Activated CD8-positive, alpha-beta memory T cell treated with anti-CD3 and anti-CD28 coated beads for 4 hours (primary cell): ENCODE measurements at places on chromosomes 12 and 14.
A peak's percentile ranks its signal among the peaks of the same experiment; 100 is the strongest.

GRCh38 chr14:23142826-23143225, 23.8 kb upstream of the CEBPE start:
- DNase-seq, result no peak

DNA sequence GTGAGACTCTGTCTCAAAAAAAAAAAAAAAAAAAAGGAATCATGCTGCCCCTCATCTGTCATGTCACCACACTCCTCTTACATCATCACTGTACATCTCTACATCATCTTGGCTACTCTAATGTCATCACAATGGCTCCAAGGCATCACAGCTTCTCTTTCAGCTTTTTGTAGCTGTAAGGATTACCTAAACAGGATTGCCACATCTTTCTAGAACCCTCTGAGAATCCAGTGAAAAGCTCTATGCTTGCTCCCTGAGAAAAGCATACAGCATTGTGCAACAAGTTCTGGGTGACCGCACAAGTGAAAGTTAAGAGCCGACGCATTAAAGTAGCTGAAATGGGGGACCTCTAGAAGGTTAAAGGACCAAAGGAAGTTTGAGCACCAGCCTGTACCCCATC, 272.5 kb downstream of the C12orf50 start:
- DNase-seq, result no peak

- DNase-seq, result no peak
Measured at GRCh38 chr12:538731-539539, 79.2 kb downstream of the B4GALNT3 start.

DNA sequence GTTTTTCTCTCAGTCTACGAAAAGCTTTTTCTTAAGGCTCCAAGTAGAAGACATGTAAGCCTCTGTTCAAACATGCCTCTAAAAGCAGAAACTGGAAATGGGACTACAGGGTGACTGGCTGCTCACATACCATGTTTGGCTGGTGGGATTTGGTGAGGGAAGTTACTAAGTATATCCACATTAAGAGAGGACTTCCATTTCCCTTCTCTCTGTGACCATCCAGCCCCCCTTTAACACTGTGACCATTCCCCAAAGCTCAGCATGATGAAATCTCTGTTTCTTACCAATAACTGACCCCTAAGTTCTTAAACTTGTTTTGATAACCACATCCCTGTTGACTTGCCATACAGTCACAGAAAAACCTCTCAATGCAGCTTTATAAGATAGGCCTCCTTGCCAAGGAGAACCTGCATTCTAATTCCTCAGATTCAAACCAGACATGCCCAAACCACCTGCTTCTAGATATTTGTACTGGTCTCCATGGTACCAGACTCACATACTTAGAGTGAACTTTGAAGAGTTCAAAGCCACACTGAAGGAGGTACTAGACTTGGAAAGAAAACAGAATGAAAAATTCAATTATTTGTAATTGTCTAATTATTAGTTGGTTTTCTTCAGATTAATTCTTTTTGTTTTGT, 102.2 kb downstream of the VEZT start:
- no peak for DNase-seq

- DNase-seq, result no peak
Measured at GRCh38 chr12:89038831-89039512, 313.3 kb downstream of the DUSP6 start.

DNA sequence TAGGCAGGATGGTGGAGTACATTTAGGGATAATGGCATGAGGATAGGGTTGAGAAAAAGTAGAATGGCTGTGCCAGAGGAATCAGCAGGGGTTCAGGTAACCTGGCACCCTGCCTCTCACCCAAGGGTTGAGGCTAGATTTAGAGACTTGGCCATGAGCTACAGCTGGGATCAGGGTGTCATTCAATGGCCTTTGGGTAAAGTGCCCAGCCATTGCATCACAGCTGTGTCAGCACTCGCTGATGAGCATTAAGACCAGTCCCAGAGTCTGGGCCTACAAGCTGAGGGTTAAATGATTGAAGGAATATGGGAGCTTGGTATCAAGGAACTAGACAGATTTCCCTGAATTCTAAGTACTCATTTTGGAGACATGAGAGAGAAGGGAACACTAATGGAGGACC, 113.9 kb downstream of the PRIMA1 start:
- no peak for DNase-seq

- peak; percentile 59 for DNase-seq
Measured at GRCh38 chr14:59576332-59577294, at the start of gene CCDC175. CCDC175 (minus strand) TSS chr14:59576812; CDS start chr14:59576775, 37 bp downstream.

GRCh38 chr14:98415766-98416165, 856.2 kb downstream of the BCL11B start:
- DNase-seq, result no peak

GRCh38 chr12:57171668-57172067, 24.2 kb upstream of the LRP1-AS start:
- DNase-seq, result no peak

- DNase-seq, result no peak
Measured at GRCh38 chr12:106418970-106419369, 61.4 kb downstream of the POLR3B start.

GRCh38 chr12:109899783-109900751, at the start of gene TCHP:
TCHP (plus strand) TSS chr12:109900274; CDS start chr12:109903027, 2,753 bp downstream.
- DNase-seq, result peak; percentile 53

DNA sequence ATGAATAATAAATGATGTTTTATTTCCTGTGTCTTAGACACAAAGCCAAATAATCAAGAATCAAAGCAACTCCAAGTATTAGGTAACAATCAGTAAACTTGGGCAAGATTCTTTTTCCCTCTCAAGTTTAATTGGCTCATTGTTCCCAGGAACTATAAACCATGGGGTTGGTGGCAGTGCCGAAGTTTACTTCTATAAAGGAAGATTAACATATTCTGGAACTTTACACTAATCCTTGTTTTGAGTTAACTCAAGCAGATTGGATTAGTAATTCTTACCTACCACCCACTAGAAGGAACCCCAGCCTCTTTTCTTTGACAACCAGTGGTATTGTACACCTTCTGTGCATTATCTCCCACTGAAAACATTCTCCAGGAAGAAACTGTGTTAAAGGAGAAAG, 197.1 kb downstream of the EXOC5 start:
- no peak for DNase-seq

- no peak for DNase-seq
Measured at GRCh38 chr14:65471038-65471878, 58.7 kb downstream of the FUT8 start.

- DNase-seq, result no peak
Measured at GRCh38 chr12:67981287-67982162, 7.7 kb upstream of the IFNG-AS1 start.

GRCh38 chr14:76123426-76124225, 28.1 kb upstream of the GPATCH2L start:
- no peak for DNase-seq

DNA sequence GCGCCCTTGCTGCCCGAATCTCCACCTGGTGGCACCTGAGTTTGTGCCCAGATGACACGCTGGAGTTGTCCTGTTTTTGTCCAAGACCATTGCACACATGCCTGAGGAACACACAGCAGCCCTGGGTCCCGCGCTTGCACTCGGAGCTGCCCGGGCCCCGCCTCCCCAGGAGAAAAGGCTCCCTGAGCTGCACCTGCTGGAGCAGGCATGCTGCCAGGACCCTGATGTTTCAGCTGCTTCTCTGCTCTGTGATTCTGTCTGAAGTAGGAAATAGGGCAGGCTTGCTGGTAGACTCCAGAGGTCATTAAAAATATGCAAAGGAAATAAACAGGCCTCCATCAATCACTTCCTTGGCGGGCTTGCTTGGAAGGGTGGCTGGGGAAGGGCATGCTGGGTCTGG, 271.6 kb downstream of the CACNA1C start:
- no peak for DNase-seq

GRCh38 chr12:52277486-52278245, 3.2 kb downstream of the KRT86 start:
- no peak for DNase-seq

- no peak for DNase-seq
Measured at GRCh38 chr12:19191563-19191962, 62.0 kb downstream of the PLEKHA5 start.

DNA sequence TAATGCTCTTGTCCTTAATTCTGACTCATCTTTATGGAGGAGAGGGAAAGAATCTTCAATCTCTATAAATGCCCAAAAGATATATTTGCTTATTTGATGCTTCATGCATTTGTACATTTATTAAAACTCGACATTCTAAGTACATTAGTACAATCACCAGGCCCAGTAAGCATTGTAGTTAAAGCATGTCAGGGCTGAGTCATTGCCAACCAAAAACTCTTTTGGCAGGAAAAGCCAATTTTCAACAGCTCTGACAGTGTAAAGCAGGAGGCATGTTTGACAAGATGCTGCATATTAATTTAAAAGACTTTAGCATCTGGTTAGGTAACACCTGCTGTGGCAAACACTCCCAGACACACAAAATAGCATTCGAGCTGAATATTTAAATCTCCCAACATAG, 290.9 kb downstream of the PPFIA2 start:
- DNase-seq, result no peak

GRCh38 chr12:87804386-87804785, 224.8 kb downstream of the C12orf50 start:
- DNase-seq, result no peak

DNA sequence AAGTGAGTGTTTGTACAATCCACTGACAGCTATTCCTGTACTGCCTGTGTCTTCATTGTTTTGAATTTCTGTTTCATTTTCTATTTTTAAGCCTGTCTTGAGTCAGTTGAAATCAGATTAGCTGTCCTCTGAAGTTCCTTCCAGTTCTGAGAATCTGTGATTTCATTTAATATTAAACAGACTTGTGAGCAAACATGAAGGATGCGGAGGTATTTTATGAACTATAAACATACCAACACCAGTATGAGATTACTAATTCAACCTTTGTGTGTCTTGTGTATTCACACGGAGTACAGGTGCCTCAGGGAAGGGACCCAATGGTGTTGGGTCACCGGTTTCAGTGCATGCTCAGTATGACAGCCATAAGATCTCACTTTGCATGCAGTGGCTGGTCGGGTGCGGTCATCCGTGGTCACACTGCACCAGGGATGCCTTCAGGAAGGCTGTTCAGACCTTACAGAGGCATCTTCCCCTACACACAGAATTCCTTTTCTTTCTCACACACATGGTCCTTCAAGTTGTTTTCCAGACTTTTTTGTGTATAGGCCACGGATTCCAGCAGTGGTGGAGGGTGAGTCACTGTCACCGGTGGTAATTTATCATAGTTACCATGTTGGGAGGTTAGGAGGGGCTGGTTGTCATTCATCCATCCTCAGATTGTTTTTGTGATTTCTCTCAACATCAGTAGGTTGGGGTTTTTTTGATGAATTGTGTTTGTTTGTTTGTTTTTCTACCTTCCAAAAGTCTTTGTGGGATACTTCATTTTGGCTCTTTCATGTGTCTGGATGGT, 103.0 kb upstream of the SFSWAP start:
- DNase-seq, result no peak

DNA sequence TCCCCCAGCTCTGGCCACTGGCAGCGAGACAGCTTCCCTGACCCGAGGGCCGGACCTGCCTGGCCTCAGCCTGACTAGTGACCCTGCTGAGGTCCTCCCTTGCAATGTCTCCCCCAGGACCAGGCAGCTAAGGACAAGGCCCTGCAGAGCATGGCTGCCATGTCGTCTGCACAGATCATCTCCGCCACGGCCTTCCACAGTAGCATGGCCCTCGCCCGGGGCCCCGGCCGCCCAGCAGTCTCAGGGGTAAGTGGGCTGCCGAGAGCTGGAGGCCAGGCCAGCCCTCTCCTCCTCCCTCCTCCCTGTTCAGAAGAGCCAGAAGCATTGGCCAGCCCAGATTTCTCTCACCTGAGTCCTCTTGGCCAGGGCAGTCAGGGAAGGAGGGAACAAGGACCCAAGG, 58.1 kb downstream of the TEAD4 start:
- DNase-seq, result no peak

- DNase-seq, result no peak
Measured at GRCh38 chr12:131755305-131756113, 44.6 kb downstream of the SFSWAP start.

DNA sequence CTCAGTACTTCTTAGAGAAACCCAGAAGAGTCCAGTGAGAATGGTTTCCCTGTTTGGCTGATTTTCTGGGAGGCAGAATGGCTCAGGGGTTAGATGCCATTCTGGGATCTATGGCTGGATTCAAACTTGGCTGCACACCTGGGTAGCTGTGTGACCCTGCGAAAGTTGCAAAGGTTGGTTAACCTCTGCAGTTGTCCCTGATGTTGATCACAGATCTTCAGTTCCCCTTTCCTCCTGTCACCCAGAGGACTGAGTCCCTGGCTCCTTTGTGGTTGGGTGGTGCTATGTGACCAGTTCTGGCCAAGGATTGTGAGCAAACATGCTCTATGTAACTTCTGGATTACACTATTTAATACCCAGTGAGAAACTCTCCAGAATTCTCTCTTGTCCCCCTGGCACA, 418.0 kb downstream of the RGS6 start:
- DNase-seq, result no peak

DNA sequence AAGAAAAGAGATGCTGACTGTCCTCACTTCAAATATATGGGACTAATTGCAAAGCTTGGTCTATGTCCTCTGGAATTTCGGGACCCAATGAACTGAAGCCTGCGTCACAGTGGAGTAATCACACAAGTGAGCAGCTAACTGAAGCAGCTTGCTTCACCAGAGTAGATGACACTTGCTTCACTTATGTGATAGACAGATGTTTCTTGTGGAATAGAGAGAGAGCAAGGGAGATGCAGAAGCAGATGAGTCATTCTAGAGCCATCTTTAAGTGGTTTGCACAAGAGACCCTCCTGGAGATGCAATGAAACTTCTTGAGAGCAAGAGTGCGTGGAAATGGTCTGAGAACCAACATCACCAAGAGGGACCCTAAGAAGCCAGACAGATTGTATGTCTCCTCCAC, 1537.1 kb upstream of the FLRT2 start:
- no peak for DNase-seq

GRCh38 chr12:50195832-50196231, 28.7 kb upstream of the CERS5 start:
- DNase-seq, result no peak

DNA sequence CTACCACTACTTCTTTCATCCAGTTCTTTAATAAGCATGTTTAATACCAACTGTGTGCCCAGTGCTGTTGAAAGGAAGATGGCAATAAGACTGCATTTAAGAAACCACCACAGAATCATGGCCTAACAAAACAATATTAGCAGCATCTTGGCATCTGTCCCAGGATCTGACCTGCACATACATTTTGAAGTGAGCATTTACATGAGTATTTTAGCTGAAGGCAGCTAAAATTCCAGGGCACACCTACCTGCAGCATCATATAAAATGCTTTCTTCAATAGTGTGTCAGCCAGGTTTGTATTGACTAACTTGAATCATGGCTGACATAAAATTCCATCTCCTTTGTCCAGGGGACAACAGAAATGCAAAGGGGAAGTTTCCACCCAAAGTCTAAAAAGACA, 65.0 kb upstream of the ARHGAP5 start:
- no peak for DNase-seq

GRCh38 chr12:4276524-4277204, 3.1 kb downstream of the CCND2 start:
- DNase-seq, result peak; percentile 67

- no peak for DNase-seq
Measured at GRCh38 chr14:52063052-52063462, 5.8 kb downstream of the NID2 start.

DNA sequence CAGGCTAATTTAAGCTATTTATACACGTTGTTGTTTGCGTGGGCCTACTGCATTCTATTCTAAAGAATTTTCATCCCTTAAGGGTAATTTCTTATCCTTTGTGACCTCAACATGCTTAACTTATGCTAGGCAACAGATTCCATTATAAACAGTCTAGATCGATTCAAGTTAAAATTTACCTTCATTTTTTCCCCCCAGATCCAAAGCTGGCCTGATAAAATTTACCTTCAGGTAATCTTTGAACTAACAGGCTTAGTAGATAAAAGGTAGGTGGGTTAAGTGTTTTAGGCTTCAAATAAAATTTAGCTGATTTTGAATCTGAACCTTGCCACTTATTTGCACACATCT, 389 bp upstream of the CCNB1IP1 start:
- no peak for DNase-seq

- DNase-seq, result no peak
Measured at GRCh38 chr14:79279645-79280597, 931.4 kb downstream of the DIO2 start.
